ENCODE measurements at places on chromosomes 11 and 22.
A peak's percentile ranks its signal among the peaks of the same experiment; 100 is the strongest.

DNA sequence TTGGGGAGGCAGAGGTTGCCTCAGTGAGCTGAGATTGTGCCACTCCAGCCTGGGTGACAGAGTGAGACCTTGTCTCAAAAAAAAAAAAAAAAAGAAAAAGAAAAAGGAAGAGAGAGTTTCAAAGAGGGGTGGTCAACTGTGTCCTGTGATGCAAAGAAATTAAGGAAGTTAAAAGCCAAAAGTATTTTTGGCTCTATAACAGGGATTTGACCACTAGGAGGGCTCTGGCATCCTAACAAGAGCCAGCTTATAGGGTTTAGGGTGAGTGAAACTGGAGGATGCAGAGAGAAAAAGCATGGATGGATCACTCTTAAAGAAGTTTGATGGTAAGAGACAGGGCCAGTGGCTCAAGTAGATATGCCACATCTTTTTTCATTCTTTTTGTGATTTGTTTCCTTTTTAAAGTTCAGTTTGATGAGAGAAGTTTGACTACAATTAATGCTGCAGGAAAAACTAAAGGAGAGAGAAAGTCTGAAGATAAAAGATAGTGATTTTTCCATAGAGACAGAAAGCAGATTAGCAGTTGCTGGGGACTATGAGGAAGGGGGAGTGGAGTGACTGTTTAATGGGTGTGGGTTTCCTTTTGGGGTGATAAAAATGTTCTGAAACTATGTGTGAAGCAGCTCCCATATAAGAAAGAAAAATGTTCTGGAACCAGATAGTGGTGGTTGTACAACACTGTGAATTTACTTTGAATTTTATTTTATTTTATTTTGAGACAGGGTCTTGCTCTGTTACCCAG, 11.1 kb upstream of the MICAL2 start:
- DNase-seq: no peak

GRCh38 chr11:111086058-111086457, 159.5 kb upstream of the POU2AF2 start:
- DNase-seq: peak; percentile 39

- no peak for DNase-seq
These were observed 18.2 kb downstream of the APOL4 start for GRCh38 chr22:36183446-36183845.

- DNase-seq: no peak
These were observed 681.9 kb upstream of the CCDC179 start for GRCh38 chr11:23542189-23542588.

DNA sequence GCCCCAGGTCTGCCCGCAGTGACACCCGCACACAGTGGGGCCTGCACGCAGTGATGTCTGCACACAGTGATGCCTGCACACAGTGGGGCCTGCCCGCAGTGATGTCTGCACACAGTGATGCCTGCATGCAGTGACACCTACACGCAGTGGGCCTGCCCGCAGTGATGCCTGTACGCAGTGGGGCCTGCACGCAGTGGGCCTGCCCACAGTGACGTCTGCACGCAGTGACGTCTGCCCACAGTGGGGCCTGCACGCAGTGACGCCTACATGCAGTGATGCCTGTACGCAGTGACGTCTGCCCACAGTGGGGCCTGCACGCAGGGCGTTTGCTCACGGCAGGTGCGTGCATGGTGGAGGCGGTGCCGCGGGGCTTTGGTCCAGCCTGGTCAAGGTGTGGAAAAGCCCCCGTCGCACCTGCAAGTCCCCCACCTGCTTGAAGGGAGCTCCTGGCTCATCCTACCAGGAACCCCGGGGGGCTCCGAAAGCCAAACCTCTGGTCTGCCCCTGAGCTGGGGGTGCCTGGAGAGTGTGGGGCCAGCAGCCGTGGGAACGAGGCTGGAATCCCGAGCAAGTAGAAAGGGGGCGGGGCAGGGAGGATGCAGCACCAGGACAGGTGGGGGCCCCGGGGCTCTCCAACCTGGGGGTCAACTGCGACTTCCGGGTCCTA, 8.9 kb upstream of the SYT8 start:
- DNase-seq: no peak

DNA sequence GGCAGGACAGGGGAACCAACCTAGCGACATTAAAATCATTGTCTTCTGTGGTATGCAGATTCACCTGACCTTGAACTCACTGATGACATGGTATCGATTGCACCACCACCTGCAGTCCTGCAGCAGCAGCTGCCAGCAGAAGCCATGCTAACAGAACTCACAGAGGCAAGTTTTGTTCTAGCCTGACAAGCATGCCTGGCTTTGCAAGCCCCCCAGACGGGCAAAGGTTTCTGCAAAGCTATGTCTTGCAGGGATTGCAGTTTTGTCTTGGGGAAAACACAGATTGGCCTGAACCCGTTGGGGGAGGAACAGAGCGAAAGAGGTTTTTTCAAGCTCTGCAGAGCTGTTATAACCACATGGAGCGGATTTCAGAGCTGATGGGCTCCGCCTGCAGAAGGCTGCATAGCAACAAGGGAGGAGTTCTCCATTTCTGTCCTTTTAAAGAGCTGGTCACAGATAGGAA, 221.0 kb downstream of the HIPK3 start:
- no peak for DNase-seq

GRCh38 chr11:25602149-25602548, 729.8 kb upstream of the ANO3 start:
- no peak for DNase-seq

DNA sequence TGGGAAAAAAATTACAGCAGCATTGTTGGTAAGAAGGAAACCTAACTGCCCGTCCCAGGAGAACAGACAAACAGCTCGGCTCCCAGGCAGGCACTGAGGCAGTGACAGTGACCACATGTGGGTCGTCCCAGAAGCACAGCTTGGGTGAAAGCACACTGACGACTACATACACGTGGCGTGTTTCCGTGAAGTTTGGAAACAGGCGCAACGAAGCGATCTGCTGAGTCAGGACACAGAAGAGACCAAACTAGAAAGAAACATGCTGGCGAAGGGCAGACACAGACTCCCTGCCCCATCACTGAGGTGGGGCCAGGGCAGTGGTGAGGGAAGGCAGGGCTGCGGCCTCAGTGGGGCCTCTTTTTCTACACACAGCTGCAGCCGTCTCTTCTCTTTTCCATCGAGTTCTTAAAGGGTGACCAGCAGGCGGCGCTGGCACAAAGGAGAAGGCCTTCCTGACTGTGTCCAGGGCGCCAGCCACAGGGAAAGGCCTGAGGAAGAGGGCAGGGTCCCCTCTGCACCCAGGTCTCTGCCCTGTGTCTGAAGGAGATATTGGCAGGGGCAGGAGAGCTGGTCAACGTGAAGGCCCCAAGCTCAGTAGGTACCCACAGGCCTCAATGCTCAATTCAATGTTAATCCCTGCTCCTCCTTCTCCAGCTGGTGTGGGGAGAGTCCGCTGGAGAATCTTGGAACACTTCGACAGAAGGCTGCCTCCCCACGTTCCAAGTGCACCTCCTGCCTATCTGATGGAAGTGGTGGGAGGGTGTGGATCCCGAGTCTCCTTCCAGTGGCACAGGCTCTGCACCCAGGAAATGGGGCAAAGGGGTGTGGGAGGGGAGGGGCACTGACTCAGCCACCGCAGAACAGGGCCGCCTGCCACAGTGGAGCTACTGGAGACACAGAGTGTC, 19.9 kb downstream of the CARS1 start:
- DNase-seq: peak; percentile 46

DNA sequence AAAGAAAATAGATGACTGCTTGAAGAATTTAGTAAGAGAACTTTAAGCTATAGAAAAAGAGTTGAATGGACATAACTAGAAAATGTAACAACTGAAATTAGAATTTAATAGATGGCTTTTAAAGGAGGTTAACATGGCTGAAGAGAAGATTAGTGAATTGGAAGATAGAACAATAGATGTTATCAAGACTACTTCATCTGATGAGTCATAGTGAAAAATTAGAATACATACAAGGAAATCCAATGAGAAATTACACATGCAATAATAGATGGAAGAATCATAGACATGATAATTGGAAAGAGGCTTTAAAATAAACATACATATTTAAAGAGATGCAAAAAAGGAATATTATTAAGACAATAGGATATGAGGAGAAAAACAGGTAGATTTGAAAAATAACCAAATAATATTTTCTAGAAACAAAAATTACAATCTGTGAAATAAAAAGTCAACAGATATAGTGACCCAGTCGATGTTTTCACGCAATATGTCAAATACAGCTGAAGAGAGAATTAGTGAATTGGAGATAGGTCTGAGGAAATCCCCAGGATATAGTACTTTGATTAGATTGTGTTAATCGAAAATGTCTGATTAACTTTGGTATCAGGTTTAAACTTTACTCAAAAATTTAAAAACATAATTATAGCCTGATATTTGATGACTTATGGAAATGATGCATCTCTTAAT, 28.2 kb downstream of the CAT start:
- DNase-seq: no peak

- no peak for DNase-seq
These were observed 46.3 kb downstream of the PIK3C2A start for GRCh38 chr11:17161515-17161914.

- DNase-seq: no peak
These were observed 112.0 kb upstream of the TBCEL start for GRCh38 chr11:120911943-120912342.

GRCh38 chr11:118306556-118306955, 2.0 kb downstream of the CD3E start:
- DNase-seq: no peak

- DNase-seq: no peak
These were observed 108.1 kb downstream of the SOX6 start for GRCh38 chr11:16248248-16248647.

DNA sequence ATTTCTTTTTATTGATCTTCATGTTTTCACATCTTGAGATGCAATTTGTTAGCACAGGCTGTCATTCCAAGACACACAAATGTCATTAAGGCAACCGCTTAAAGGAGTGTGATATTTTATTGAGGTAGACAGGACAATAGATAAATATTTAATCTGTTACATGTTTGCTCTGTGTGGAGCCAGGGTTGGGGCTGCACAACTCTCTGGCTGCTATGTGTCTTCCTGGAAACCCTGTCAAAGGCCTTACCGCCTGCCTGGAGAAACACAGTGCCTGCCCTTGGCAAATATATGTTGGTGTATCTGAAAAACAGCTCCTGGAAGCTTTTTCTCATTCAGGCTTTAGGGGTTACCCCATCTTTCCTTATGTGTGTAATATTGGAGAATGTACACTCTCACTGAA, 139.7 kb upstream of the TEAD1 start:
- no peak for DNase-seq

DNA sequence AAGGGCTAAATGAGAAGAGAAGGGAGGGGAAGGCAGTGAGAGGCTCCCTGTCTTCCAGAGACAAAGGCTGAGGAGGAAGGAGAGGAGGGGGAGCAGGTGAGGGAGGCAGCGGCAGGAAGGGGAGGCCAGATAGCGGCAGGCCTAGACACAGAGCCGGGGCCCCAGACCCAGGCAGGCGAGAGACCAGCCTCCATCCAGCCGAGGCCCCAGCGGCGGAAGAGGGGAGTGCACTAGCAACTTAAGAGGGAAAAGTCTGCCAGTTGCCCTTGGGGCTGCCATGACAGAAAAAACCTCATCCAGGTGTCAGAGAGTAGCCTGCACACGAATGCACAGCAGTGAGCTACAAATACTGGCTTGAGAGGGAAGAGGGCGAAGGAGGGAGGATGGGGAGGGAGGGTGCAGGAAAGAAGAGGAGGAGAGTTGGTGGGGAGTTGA, 46.7 kb downstream of the IGLL1 start:
- DNase-seq: peak; percentile 65

GRCh38 chr11:78691215-78691614, 116.6 kb upstream of the NARS2 start:
- DNase-seq: no peak

DNA sequence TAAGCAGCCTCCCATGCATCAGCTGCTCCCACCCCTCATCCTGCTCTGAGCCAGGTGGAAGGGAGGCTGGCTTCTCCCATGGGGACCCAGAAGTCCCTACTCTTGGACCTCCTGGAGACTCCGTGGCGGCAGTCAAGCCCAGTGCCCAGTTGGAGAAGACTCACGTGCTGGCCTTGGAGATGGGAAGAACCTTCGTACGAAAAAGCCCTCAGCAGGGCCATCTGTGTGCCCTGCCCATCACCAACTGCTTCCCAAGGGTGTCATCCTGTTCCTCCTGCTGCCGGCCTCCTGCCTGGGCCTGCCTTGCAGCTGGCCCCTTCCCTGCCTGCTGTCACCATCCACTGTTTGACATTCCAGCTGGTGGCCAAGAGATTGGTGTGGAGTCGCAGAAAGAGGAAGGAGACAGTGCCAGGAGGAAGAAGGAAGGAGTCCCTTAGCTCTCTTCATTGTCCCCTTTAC, 28.0 kb downstream of the ARHGAP1 start:
- no peak for DNase-seq

GRCh38 chr11:3664032-3664630, 7.1 kb downstream of the CHRNA10 start:
- no peak for DNase-seq

- no peak for DNase-seq
These were observed 15.3 kb upstream of the RAB30 start for GRCh38 chr11:83087035-83087434.

GRCh38 chr11:106950067-106950491, 68.2 kb downstream of the GUCY1A2 start:
- peak; percentile 23 for DNase-seq

DNA sequence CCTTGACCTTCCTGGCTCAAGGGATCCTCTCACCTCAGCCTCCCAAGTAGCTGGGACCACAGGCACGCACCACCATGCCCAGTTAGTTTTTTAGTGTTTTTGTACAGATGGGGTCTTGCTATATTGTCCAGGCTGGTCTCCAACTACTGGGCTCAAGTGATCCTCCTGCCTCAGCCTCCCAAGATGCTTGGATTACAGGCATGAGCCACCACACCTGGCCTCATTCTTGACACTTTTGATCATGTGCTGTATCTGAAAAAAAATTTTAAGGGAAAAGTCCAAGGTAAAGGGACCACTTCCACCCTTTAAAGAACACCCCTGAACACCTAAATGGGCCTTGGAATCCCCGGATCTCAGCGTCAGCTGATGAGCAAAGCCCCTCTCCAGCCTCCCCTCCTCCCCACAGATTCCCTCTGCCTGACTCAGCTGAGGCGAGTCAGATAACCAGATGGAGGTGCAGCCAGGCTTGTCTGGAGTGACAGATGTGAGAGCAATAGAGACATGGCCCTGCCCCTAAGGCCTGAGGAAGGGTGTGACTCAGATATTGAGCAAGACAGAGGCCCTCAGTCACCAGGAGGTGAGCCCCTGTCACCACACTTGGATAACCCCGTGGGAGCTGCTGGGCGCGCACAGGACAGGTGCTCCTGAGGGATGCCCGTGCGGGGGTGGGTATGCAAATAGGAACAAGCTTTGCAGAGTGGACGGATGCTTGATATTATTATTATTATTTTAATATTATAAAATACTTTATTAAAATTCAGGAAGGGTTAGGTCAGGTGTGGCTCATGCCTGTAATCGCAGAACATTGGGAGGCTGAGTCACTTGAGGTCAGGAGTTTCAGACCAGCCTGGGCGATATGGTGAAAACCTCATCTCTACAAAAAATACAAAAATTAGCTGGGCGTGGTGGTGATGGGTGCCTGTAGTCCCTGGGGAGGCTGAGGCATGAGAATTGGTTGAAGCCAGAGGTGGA, 5.0 kb upstream of the CCDC88B start:
- DNase-seq: peak; percentile 19

DNA sequence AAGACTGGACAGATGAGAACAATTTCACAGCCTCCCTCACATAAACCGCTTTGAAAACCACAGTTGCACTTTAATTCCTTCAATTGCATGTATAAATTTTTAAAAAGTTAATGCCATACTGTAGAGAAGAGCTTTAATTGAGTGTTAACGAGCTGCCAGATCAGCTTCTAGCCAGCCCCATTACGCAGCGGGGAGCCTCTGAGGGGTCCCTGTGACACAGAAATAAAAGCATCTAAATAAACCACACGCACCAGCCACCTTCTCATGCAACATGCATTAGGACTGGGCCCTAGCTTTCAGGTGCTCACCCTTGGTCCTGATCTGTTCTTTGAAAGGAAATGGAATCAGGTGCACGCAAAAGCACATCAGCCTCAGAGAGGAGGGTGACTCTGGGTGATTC, 111.7 kb downstream of the SPATA19 start:
- no peak for DNase-seq
